ENCODE measurements at places on chromosomes 5 and 9.

- no peak for DNase-seq
Measured at GRCh38 chr5:119367502-119368237, 11.9 kb downstream of the TNFAIP8 start.

DNA sequence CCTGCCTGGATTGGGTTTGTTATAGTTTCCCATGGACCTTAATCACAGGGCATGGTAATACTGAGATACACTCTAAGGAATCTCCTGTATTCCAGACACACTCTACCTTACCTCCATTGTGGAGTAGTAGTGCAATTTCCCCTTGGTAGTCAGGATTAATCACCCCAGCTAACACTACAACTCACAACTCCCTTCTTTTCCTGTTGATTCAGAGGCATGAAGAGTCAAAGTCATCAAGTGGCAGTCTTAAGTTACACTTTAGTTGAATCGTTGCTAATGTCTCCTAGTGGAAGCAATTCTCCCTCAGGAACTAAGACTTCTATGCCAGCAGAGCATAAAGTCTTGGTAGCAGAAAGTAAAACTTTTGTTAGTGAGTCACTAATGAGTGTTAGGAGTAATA lies 122.7 kb upstream of the APC start:
- DNase-seq = no peak

- no peak for DNase-seq
Measured at GRCh38 chr5:14129123-14129522, 14.0 kb upstream of the TRIO start.

DNA sequence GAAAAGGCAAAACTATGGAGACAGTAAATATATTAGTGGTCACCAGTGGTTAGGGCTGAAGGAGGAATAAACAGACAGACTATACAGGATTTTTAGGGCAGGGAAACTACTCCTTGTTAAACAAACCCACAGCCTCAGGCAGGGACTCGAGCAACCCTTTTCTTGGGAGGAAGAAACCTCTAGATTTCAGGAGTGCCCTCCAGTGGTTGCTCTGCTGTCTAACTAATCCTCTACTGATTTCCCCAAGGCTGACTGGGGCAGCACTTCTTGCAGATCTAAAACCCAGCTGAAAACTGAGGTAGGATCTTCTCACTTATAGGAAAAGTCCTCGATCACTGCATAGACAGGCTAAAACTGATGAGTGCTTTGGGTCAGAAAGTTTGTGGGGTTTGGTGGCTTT lies 176.8 kb downstream of the ISOC1 start:
- DNase-seq = peak; percentile 82

GRCh38 chr5:58497386-58497785 lies 6.2 kb downstream of the GAPT start:
- no peak for DNase-seq

- no peak for DNase-seq
Measured at GRCh38 chr9:129511285-129511900, 109.5 kb downstream of the C9orf50 start.

DNA sequence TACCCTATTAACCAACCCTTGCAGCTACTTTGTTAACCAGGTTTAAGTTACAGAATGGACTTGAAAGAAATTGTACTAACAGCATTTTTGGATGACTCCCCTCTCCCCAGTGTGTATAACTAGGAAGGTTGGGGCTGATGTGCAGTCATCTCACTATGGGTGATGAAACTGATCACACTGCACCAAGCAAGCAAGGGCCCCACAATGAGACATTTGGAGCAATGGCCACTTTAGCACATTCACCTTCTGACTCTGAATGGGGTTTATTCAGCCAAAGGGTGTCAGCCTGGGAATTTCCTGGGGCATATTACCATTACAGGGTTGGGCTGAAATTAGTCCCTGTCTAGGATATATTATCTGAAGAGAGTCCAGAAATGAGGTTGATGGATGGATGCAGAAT lies 18.7 kb upstream of the CYFIP2 start:
- no peak for DNase-seq

GRCh38 chr5:24367216-24367615 lies 277.6 kb downstream of the CDH10 start:
- no peak for DNase-seq

DNA sequence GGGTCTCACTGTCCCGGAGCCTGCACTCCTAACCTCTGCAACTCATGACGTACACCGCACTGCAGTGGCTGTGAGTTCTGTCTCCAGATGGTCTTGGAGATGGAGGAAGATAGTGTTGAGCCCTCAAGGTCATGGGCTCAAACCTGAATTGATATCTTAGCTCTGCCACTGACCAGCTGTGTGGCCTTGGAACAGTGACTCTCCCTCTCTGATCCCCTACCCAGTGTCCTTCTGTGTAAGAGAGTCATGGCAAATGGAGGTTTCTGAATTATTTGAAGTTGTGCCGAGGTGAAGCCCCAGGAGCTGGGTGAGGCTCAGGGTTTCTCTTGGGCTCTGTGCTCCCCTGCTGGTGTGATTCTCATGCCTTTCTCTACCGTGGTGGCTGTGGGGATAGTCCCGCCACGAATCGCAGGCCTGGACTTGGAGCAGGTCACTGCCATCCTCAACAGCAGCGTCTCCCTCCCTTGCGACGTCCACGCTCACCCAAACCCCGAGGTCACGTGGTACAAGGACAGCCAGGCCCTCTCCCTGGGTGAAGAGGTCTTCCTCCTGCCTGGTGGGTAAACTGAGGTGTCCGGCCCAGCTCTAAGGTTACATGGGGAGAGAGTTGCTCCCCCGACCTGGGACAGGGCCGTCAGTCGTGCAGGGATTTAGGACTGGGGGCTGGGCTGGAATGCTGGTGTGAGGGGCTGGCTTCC lies 60.6 kb upstream of the ASS1 start:
- no peak for DNase-seq

DNA sequence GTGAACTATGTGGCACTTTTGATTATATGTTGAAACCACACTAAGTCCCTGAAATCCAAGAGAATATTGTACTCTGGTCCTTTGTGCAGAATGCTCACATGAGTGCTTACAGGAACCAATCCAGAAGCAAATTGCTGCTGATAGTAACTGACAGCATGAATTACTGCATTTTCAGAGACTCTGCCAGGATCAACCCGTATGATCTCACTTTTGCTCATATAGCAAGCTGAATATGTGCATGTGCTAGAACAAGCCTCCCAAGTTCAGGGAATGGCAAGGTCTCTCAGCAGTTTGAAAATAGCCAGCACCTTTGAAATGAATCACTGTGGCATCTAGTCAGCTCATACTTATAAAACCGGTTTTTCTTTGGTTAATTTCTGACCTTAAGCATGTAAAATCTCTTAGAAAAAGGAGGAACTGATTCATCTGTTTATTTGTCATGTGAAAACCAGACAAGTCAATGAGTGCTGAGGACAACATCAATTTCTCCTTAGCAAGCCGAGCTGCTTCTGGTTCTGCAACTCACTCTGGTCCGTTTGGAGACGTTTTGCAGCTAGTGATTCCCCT lies 215.7 kb upstream of the ELL2 start:
- no peak for DNase-seq

- DNase-seq = no peak
Measured at GRCh38 chr9:114688909-114689610, 7.1 kb upstream of the TEX48 start.

All from mesendoderm (in vitro differentiated cells).